SHP77 (cell line): ENCODE measurements at places on chromosomes 3 and 15.

- no peak for DNase-seq
Observed at GRCh38 chr3:129343643-129344360, 65.1 kb downstream of the HMCES start.

DNA sequence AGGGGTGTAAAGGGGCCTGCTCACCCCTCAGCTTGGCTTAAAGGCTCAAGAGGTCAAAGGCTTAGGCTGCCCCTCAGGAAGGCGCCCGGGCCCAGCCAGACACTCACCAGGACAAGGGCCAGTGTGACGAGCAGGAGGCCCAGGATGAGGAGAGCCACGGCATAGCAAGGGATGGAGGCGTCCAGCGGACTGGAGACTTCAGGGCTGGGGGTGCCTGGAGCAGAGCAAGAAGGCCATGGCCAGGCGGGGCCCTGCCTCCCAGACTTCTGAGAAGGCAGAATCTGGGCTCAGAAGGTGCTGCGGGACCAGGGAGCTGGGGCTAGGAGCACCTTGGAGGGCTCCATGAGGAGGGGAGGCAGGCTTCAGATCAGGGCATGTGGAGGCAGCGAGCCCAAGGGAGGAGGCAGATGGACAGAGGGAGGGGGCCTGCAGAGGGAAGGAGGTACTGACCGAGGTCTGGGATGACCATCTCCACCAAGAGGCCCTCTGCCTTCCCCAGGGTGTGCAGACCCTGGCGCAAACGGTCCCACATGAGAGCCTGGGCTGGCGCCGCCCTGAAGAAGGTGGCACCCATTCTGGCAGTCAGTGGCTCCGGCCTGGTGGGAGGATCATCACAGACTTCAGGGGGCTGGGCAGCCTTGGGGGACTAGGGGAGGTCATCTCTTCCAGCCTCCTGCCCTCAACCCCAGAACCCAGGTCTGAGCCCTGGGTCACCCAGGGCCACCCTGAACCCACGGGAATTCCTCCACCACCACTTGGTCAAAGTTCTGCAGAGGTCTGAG, 24.5 kb downstream of the C15orf39 start:
- no peak for DNase-seq

DNA sequence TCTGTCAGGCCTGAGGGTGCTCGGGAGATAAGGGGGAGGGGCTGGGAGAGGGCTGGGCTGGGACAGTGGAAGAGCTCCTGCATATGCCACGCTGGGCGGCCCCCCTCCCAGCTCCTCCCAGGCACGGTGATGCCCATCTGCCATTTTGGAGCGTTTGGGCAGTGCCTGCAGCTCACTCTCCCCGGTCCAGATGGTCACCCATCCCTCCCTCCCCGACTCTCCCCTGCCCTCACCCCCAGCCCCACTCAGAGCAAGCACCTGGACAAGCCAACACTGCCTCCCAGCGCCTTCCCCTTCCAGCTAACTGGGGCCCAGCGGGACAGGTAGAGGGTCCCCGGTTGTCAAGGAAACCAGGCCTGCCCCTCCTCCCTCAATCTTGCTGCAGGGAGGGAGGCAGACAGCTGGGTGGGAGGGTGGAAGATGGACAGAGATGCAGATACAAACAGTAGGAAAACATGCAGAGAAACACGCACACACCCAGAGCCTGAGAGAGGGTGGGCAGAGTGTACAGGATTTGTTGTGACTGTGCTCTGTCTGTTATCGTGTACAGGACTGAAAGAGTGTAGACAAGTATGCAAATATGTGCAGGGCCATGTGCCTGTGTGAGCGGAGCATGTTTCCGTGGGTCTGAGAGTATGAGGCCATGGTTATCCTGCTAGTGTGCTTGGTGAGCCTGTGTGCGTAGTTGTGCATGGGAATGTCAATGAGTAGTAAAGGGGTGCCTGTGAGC, 17.5 kb upstream of the CORO2B start:
- no peak for DNase-seq

GRCh38 chr3:9552252-9552999, 1.2 kb downstream of the LHFPL4 start:
- DNase-seq = no peak
